ENCODE measurements at places on chromosomes 1 and 21. TPM values are rescaled to one million over a fixed set of nuclear protein-coding genes. Genes with fewer than 3 reads are reported as not detected.
A peak's percentile ranks its signal among the peaks of the same experiment; 100 is the strongest.

- no peak for DNase-seq
Measured at GRCh38 chr1:206738370-206739366, 31.9 kb upstream of the IL19 start.

GRCh38 chr1:167533851-167534300 lies 15.5 kb upstream of the CD247 start:
- peak; percentile 73 for DNase-seq

DNA sequence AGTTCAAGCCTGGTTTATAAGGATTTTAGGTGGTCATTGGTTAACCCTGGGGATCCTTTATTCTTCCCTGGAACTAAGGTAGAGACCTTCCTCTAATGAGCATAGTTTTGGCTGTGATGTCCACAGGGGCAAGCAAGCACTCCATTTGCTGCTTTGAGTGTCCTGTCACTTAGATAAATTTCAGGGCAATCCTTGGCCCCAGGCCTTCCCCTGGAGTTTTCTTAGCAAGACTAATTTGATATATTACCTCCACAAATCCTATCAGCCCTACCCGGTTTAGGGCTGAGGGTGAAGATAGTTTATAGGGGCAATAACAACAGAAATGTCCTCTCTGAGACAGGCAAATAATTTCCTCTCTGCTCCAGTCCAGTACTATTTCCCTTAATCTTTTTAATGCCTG lies 166.6 kb downstream of the CYYR1 start:
- DNase-seq, result peak; percentile 36

GRCh38 chr1:194067772-194068171 lies 881.4 kb upstream of the B3GALT2 start:
- DNase-seq, result no peak

GRCh38 chr1:10673109-10673711 lies 123.2 kb downstream of the CASZ1 start:
- no peak for DNase-seq

DNA sequence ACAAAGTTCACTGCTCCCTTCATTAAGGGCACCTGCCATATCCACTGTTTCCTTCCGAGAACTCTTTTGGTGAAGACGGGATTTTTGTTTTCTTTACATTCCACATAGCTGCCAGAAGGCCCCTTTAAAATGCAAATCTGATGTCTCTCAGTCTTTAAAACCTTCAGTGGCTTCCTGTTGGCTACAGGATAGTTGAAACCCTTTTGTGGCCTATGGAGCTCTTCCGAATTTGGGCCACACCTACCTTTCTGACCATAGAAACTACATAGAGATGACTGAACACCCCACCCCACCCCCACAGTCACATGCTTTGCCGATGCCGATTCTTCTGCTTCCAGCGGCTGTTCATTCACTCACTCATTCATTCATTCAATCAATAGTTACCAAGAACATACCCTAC lies 502.6 kb downstream of the KIF26B start:
- no peak for DNase-seq

DNA sequence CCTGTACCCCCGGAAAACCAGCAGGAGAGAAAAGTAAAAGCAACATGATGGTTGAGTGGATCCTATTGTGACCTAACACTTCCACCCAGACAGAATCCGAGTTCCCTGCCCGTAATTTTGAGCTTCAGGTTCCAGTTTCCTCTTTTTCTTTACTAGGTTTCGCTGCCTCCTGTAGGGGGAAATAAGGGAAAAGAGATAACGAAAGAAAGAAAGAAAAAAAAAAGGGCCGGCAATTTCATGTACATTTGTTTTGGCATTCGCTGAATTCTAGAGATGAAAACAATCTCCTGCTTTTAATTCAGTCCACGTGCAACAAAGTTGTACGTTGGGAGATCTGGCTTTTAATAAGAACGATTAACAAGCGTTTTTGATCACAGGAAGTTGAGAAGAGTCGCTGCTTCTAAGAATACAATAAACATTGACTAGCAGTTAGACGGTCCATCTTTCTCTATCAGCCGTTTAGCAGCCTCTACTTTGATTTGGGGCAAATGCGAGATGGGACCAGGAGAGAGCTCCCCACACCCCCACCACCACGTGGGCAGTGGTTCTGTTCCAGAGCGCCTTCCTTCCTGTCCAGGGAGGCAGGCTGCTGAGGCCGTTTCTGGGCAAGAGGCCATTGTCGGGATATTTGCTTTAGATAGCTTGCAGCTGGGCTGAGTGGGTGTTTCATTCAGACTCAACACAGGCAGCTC lies 155.9 kb upstream of the RUNX1 start:
- DNase-seq, result peak; percentile 89

- peak; percentile 39 for DNase-seq
Measured at GRCh38 chr1:26706315-26706714, 10.5 kb downstream of the ARID1A start.

DNA sequence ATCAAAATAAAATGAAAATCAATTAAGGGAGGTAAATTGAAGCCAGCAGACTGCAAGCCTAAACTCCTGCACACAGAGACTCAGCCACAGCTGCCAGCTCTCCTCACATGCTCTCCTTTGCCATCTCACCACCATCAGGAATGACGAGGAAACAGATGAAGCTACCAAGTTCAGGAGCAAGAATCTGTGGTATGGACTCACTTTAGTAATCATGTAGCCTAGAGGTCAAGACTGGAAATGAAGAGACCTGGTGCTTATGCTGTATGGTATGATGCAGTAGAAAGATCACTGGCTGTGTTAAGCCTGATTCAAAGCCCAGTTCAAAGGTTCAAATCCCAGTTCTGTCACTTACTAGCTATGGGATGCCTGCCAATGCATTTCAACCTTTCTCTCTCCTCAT lies 78.9 kb upstream of the CAMK1G start:
- DNase-seq, result no peak

- DNase-seq, result no peak
Measured at GRCh38 chr1:215256936-215257679, 174.6 kb downstream of the KCNK2 start.

- no peak for DNase-seq
Measured at GRCh38 chr1:24191860-24192259, 4.8 kb upstream of the IFNLR1 start.

GRCh38 chr1:100051893-100052292 lies 80.8 kb downstream of the SASS6 start:
- no peak for DNase-seq

DNA sequence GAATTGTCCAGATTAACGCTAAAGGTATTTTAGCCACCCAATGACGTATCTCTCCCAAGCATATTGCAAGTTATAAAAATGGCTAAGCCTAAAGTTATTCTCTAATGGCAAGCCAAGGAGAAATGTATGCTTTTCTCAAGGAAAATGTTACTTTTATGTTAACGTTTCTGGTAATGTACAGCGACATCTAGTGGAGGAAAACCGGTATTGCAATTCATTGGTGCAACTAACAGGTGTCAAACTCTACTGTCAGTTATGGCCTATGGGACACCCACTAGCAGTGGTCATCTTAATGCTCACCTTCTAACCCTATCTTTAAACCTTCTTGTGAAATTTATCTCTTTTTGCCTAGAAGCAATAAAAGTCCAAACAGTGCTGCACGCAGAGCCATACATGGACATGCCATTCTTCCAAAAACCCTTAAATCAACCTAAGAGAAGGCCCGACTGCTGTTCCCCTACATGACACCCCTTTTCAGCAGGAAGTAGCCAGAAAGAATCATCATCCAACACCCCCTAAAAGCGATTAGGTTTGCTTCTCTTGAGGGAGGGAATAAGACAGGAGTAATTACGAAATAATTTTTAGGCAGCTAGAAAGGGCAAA lies 68.7 kb upstream of the LRIF1 start:
- DNase-seq, result peak; percentile 13

GRCh38 chr1:206021008-206021625 lies 2.6 kb downstream of the CTSE start:
- DNase-seq, result no peak

DNA sequence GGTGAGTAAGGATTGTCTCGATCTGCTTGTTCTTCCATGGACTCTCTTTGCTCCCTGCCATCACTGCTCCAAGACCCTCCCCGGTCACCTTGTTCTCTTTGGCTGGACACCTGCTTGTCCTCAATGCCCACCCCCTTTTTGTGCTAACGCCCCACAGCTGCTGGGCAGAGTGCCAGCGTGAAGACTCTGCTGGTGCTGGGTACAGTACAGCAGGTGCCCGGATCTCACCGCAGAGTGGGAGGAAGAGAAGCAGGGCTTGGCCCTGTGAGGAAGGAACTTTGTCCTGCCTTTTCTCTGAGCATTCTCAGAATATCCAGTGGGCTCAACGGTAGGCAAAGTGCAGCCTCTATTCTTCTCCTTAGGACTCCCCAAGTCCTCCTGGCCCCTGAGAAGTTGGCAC lies 90.1 kb downstream of the PLXNA2 start:
- no peak for DNase-seq

DNA sequence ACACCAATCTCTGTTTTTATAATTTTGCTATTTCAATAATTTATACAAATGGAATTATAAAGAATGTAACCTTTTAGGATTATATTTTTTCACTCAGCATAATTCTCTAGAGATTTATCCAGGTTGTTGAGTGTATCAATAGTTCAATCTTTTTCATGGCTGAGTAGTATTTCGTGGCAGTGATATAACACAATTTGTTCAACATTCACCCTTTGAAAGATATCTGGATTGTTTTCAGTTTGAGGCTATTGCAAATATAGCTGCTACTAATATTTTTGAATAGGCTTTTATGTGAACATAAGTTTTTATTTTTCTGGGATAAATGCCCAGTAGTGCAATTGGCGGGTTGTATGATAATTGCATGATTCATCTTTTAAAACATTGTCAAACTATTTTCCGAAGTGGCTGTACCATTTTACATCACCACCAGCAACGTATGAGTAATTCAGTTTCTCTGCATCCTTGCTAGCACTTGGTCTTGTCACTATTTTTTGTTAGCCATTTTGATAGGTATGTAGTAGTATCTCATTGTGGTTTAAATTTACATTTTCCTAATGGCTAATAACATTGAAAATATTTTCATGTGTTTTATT lies 55.6 kb upstream of the ABCD3 start:
- DNase-seq, result no peak

GRCh38 chr1:51417496-51418383 lies 87.4 kb upstream of the TTC39A start:
- DNase-seq, result peak; percentile 20

- no peak for DNase-seq
Measured at GRCh38 chr21:29582855-29583254, 284.1 kb downstream of the BACH1 start.

DNA sequence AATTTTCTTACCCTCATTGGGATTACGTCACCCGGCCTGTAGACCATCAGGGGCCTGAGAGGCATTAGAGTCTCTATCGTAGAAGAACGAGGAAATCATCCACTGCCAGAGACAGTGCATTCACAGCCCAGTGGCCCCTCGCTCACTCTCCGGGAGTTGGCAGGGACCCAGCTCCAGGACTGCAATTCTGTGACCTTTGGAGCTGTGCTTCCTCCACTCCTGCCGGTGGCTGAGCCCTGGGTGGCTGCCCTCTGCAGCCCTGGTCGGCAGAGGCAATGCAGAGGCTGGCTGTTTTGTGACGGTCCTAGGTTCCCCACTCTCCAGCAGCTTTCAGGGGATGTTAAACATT lies 12.7 kb downstream of the SLC37A1 start:
- DNase-seq, result peak; percentile 60

DNA sequence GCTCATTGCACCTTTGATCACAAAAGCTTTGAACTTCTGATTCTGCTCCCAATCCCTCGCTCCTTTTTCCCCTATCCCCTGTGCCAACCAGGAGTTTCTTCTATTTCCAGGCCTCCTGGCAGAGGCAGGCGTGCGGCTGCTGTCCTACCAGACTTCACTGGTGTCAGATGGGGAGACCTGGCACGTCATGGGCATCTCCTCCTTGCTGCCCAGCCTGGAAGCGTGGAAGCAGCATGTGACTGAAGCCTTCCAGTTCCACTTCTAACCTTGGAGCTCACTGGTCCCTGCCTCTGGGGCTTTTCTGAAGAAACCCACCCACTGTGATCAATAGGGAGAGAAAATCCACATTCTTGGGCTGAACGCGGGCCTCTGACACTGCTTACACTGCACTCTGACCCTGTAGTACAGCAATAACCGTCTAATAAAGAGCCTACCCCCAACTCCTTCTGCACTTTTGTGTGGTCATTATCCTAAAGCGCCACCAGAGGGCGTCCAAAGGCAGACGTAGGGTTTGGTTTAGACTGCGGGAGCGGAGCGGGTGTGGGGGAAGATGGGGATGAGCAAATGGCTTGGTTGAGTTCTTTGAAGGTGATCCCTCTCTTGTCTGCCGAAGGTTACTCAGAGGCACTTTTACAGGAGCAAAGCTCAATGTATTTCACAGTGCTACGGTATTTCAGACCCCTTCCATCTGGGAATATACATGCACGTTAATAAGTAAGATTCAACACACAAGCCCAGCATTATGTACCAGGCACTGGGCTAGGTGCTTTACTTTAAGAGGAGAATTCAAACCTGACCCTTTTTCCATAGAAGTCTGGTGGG lies 24.7 kb downstream of the HMGCS2 start:
- peak; percentile 73 for DNase-seq

- no peak for DNase-seq
Measured at GRCh38 chr1:41919764-41920397, 1.2 kb upstream of the HIVEP3 start.

DNA sequence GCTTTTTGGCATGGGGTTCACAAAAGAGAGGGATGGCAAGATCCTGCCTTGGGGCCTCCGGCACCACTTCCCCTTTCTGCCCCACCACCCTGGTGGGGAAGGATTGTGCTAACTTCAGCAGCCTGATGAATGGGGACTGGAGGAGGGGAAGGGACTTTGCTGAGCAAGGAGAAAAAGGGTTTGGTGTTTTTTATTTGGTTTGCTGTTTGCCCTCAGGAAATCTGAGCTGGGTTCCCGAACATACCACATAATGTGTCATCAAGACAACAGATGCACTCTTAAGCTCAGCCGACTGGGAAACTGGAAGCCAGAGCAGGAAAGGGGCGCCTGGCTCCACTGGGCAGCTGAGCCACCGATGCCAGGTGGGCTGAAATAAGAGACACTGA lies 19.8 kb downstream of the OLFML2B start:
- DNase-seq, result peak; percentile 62

GRCh38 chr1:9737671-9738070 lies 86.1 kb downstream of the CLSTN1 start:
- no peak for DNase-seq

DNA sequence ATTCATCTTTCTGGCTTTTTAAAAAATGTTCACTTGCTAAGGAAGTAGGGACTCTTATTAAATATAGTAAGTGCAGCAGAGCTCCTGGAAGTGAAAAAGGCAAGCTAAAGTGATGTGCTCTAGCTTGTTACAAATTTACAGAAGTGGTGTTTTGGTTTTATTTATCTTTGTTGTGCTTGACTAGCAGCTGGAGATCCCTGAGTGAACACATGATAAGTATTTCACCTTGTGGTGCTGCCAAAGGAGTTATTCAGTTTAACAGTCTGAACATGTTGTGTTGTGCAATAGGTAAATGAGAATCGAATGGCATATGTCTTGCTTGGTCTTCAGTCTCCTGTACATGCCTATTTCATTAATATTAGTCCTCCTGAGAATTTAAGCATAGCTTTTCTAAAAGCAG lies 315.7 kb downstream of the TPR start:
- peak; percentile 6 for DNase-seq

Gene LHX8
- total RNA-seq, result 1.7 TPM

Gene ST6GALNAC5
- total RNA-seq, result 166 TPM

Gene PCP4
- not detected for total RNA-seq

Gene TNNT2
- total RNA-seq, result 2.6 TPM

Gene ASTN1
- total RNA-seq, result 5.8 TPM

Gene PAPPA2
- 2.4 TPM for total RNA-seq

Gene EPHX1
- 16.9 TPM for total RNA-seq

Gene LIPI
- total RNA-seq, result not detected

Gene PRAMEF33
- total RNA-seq, result not detected

Gene RBM11
- not detected for total RNA-seq

Gene ELOA
- 21.2 TPM for total RNA-seq

Gene TP73
- total RNA-seq, result not detected

Gene KCNA3
- total RNA-seq, result 3.6 TPM

Gene ELAPOR1
- 1.9 TPM for total RNA-seq

Gene FABP3
- total RNA-seq, result 15.9 TPM

Gene KIRREL1
- total RNA-seq, result 89.1 TPM
